ENCODE measurements at places on chromosomes 2 and 18.
A peak's percentile ranks its signal among the peaks of the same experiment; 100 is the strongest.

DNA sequence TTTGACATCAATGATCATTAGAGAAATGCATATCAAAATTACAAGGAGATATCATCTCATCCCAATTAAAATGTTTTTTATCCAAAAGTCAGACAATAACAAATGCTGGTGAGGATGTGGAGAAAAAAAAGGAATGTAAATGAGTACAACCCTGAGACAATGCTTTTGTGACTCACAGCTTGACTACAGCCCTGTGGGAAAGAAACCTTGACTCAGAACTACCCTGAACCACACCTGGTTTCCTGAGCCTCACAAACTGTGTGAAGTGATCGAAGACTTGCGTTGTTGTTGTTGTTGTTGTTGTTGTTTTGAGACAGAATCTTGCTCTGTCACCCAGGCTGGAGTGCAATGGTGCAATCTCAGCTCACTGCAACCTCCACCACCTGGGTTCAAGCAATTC is 266.6 kb upstream of the MYT1L start:
- no peak for DNase-seq

GRCh38 chr2:71068218-71069035 is at the start of gene NAGK:
Gene NAGK (plus strand): TSS chr2:71068648. CDS start chr2:71068684, 36 bp downstream.
- peak; percentile 100 for DNase-seq

DNA sequence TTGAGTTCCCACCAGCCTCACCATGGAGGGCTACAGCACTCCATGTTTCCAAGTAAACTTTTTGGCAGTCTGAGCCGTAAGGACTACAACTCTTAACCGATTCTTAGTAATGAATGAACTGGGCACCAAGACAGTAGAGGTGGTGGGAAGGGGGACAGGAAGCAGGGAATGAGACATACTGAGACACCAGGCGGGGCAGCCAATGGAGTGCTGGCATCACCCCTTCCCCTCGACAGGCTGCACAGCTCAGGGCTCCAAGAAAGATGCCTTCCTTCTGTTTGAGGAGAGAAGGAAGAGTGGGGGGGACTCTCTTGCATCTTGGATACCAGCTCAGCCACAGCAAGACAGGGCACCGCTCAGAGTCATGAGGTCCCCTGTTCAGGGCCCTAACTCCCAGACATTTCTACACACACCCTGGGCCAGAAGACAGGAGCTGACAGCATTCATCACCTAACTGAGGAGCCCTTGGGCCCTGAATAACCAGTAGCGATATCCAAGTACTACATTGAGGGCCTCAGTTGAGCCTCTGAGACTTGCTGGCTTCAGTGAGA is 45.2 kb downstream of the USP34 start:
- no peak for DNase-seq

DNA sequence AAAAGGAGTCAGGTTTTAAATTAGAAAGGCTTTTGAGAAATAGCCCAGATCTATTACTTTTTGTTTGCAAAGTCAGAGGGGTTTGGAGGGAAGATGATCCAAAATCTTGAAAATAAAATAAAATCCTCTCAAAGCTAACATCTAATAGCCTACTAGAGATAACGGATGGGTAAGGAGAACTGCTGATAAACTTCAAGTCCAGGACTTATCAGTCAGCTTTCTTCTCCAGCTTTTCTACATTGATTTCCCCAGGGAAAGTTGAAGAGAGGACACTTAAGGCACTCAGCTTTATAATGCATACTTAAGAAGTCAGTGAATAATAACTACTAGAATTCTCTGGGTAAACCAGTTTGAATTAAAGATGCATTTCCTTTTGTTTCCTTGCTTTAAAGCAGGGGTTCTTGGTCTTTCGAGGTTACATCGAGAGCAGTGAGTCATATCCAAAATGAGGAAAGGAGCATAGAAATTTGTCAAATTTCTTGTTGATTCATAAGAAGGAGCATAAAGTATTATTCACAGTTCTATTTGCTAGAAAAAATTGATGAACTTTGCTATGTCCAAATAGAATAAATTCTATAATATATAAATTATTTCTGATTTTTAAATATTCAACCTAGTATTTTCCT is 43.2 kb upstream of the ITPRID2 start:
- DNase-seq, result no peak

DNA sequence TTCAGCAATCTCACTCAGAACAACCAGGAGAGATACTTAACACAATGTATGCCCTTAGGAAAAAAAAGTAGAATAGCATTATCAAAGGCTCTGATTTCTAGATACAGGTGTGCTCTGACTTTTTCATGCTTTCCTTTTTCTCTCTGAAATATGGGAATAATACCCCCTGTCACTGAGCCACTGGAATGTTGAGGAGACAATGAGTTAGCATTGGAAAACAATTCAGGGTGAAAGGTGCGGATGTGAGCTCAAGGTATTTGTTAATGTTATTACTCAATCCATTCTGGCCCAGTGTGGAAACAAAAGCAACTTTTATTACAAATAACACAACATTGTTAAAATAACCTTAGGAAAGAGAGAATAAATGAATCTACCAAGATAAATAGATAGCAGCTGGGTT is 228.0 kb downstream of the IKZF2 start:
- DNase-seq, result no peak

- DNase-seq, result no peak
Observed at GRCh38 chr2:158934170-158934569, 34.3 kb upstream of the TANC1 start.

GRCh38 chr2:147806846-147807245 is 38.0 kb upstream of the ACVR2A start:
- no peak for DNase-seq

DNA sequence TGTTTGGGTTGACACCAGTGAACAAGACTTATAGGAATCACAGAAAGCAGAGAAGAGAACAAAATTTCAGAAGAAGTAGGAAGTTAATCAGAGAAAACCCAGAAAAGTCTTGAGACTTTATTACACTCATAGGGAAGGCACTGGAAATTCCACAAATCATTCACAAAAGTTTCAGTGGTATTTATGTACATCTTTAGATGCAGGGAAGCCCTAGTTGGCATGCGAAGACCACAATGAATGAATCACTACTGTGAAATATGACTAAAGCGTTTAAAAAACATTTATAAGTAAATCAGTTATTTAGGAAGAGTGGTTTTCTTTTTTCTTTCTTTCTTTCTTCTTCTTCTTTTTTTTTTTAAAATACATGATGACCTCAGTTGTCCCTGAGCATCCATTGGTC is 105.1 kb downstream of the NUP35 start:
- no peak for DNase-seq

GRCh38 chr2:153169609-153170008 is 309.0 kb downstream of the RPRM start:
- no peak for DNase-seq

GRCh38 chr2:26537826-26538475 is 60.0 kb upstream of the OTOF start:
- no peak for DNase-seq

DNA sequence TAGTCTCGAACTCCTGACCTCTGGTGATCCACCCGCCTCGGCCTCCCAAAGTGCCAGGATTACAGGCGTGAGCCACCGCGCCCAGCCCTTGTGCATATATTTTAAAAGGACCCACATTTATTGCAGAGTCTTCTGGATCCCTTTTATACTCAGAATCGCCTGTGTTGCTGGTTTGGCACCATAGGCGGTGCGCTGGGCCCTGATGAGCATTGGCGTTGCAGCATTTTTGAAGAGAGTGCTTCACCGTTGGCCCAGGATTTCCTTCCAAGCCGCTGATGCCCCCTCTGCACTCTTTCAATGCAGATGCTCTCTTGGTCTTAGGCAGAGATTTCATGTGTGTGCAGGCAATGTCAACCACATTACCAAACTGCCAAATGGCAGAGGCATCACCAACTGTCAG is 13.5 kb upstream of the TFCP2L1 start:
- DNase-seq, result no peak

DNA sequence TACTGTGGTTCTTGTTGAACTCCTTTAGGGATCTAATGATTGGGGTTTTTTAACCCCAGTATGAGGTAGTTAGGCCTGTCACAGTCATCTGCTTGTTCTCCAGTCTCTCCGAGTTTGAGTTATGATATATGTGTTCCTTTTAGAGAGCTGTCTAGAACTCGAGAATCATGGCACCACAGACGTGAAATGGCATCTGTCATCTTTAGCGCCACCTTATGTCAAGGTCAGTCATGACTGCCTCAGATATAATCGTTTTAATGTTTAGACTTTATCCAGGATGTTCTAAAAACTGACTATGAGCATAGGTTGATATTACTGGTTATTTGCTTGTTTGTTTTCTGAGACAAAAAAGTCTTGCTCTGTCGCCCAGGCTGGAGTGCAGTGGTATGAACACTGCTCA is 112.2 kb downstream of the CEP192 start:
- no peak for DNase-seq

DNA sequence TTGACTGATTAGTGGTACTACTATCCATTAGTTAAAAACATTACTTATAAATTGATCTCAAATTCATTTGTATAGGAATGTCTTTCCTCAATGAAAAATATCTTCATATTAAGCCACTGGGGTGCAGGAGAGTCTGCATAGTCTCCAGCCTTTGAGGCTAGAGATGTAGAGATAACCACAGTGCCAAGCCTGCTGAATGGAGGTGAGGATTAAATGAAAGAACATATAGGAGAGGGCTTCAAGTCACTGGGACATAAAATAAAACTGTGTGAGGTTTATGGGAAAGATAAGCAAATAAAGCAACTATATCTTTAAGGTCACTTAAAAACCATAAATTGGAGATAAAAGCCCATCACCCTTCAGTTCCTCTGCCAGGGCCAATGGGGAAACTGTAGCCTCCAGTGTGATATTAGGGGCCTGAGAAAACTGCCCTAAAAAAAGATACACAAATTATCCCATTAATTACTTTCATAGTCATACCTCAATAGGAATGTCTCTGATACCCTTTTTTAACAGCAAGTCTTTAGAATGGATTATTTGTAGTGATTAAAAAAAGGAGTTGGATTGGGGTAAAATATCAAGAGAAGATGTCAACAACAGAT is 27.6 kb downstream of the GALNT3 start:
- DNase-seq, result no peak

DNA sequence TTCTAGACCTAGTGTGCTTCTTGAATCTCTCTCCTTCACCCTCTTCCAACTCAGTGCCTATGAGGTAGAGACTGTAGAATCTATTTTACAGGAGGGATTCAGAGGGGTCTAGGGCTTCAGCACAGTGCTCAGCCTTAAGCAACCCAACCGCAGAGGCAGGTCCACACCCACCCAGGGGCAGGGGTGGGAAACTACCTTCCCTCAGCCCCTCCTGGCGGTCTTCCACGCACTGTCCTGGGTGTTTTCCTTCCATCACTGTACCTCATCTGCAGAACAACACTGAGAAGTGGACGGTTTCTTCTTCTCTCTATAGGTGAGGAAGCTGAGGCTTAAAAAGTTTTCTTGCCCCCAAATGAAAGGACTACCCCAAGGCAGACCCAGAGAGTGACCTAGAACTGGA is 222.3 kb downstream of the ALK start:
- DNase-seq, result no peak

DNA sequence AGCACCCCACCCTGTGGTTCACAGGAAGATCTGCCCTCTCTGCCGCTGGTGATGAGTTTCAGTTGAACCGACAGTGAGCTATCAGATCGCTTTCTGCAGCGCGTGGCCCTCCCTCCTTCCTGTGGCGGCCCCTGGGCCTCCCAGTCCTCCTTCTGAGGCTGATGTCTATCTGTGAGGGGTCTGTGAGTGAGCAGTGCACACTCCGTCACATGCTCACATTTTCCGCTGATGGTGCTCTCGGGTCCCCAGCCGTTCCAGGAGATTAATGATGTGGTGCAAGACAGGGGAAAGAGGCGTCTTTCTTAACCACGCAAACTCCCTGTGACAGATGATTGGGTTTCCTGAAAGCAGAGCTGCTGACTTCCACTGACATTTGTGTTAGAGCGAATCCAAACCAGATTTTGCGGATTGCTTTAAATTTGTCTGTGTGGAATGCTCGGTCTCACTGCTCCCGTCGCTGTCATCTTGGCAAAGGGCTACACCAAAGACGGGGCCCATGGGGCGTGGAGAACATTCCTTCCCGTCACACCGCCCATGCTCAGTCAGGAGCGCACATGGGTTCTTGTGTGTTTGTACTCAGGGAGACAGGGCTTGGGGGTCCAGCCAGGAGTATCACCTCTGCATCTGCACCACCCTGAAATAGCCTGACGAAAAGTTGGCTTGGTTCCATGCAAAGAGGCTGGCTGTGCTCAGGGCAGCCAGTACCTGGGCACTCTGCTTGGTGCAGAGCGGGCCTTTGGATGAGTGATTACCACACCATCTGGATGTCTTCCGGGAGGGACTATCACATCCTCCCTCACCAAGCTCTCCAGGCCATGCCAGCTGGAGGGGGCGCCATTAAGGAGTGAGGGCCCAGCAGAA is 154.7 kb upstream of the HS6ST1 start:
- no peak for DNase-seq

DNA sequence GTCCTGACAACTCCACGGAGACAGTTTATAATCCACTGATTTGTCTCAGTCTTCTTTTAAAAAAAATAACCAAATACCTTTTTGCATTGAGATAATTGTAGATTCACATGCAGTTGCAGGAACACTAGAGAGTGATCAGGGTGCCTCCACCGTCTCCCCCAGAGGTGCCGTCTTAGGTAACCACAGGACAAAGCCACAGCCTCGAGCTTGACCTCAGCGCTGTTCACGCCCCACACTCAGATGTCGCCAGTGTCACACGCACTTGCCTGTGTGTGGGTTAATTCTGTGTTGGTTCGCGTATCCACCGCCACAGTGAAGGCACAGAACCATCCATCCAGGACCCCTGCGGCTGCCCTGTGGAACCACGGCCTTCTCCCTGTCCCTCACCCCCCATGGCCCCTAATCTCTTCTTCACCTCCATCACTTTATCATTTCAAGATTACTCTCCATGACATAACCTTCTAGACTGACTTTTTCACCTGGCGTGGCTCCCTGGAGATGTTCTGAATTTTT is 295.0 kb upstream of the HDAC4 start:
- DNase-seq, result no peak

GRCh38 chr2:231398585-231398984 is 3.1 kb downstream of the B3GNT7 start:
- no peak for DNase-seq

DNA sequence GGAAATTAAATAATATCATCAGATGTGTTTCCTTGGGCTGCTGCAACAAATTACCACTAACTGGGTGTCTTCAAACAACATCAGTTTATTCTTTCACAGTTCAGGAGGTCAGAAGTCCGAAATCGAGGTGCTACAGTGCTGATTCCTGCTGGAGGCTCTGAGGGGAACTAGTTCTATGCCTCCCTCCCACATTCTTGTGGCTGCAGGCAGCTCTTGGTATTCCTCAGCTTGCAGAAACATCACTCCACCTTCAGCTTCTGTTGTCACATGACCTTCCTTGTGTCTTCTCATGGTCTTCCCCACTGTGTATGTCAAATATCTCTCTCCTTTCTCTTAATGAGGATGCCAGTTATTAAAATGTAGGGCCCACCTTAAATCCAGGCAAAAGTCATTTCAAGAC is 29.3 kb upstream of the DCC start:
- no peak for DNase-seq

Data from C1 segment of cervical spinal cord (tissue), 14 donors.